ENCODE measurements at places on chromosomes 16 and 17.

DNA sequence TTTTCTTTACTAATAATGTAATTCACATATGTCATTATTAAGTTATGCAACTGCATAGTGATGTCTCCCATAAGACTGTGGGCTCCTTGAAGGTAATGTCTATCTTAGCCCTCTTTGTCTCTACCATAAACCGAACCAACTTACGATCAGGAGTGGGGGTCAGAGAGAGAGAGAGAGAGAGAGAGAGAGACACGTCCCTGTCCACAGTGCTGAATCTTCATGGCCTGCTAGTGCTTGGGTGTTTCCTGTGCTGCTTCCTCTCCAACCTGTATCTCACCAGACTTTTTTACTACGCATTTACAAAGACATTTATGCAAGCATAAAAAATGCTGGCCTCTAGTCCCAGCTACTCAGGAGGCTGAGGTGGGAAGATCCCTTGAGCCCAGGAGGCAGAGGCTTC is 52.2 kb upstream of the HAPSTR1 start:
- no peak for ATAC-seq

DNA sequence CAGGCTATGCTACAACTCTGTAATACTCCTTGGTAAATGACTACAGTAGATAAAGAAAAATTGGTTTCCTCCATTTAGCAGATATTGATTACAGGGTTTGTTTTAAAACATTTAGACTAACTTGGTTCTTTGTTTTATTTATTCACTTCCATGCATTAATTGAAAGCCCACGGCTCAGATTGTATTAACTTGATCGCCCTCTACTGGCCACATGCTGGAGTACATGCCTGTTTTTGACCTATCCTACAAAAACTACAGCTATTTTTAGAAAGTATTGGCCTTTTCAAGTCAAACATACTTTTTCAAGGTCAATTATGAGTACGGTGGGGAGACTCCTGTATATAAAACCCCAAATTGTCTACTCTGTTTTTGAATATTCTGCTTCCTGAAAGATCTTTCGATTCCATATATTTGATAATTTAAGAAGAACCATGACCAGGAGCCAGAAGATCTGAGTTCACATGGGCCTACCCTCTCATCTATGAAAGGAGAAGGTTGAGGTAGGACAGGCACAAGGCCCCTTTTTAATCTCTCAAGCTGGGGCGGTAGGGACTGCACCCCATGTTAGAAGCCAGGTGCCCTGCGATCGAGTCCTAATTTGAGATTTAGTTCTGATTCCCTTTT is 51.8 kb downstream of the CA10 start:
- no peak for ATAC-seq

- ATAC-seq: no peak
Observed at GRCh38 chr17:67931227-67931626, 65.0 kb downstream of the C17orf58 start.

GRCh38 chr17:57900991-57901743 is 51.3 kb upstream of the MRPS23 start:
- no peak for ATAC-seq

- ATAC-seq: no peak
Observed at GRCh38 chr16:49055824-49056545, 225.7 kb downstream of the CBLN1 start.

DNA sequence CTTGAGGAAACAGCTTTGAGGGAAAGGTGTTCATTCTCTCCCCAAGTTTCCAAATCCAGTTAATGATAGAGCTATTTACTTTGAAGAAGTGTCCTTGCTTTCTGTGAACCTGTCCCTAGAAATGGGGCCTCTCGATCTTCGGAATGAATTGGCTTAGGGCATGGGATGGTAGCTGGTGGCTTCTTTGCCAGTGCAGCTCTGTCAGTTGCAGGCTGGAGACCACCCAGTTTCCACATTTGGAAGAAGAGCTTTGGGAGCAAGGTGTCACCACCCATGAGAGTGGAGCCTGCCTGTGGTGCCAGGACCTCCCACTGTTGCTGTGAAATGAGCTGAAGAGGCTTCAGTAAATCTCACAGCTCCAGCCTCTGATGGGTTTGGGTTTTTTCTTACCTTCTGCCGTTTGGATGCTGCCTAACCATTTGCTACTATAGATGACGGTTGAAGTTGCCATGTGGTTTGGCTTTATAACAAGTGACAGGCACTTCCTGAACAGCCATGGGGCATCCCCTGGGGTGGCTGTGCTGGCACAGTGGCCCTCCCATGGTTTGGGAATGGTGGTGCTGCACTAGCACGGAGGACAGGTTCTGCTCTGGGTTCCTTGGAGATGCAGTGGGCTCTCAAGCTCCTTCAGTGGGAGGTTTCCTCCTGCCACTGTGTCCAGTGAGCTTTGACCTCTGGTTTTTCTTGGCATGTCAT is 19.5 kb upstream of the SLC5A10 start:
- no peak for ATAC-seq

DNA sequence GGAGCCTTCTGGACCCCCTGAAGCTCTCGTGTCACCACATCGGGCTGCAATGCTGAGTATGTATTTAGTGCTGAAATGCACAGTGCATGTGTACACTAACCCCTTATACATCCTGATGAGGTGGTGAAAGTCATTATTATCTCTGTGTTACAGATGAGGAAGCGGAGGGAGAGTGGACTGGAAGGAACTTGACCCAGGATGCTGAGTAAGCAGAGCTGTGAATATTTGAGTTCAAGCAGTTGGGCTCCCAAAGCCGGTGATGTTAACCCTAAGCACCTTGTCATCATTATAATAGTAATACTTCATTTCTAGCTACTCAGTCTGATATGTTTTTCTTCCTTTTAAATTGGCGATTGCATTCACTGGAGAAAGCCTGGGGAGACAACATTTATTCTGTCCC is 25.9 kb upstream of the NKD1 start:
- ATAC-seq: no peak

DNA sequence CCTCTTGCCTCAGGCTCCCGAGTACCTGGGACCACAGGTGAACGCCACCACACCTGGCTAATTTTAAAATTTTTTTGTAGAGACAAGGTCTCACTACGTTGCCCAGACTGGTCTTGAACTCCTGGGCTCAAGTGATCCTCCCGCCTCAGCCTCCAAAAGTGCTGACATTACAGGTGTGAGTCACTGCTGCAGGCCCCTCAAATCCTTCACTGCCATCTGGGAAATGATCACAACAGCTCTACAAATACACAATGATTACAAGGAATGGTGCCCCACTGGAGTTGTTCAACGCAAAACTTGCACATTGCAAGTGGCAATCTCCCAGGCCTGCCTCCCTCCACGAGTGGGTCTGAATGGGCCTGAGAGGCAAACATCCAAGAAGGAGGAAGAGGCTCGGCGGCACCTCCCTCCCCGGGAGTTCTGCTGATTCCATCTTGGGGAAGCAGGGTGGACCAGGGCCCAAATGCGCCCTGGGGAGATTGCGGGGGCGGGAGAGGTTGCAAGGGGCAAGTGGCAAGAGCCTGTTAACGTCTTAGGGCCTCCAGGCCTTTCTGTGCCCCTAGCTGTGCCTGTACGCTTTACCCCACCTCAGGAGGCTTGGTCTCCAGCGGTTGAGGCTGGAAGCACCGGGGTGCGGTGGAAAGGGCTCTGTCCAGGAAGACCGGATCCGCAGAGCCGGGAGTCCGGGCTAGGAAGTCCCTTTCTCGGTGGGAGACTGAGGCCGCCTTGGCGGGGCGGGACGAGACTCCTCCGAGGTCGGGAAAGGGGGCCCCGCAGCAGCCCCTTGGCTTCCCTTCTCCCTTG is 656 bp upstream of the IGFBP4 start:
- ATAC-seq: no peak

DNA sequence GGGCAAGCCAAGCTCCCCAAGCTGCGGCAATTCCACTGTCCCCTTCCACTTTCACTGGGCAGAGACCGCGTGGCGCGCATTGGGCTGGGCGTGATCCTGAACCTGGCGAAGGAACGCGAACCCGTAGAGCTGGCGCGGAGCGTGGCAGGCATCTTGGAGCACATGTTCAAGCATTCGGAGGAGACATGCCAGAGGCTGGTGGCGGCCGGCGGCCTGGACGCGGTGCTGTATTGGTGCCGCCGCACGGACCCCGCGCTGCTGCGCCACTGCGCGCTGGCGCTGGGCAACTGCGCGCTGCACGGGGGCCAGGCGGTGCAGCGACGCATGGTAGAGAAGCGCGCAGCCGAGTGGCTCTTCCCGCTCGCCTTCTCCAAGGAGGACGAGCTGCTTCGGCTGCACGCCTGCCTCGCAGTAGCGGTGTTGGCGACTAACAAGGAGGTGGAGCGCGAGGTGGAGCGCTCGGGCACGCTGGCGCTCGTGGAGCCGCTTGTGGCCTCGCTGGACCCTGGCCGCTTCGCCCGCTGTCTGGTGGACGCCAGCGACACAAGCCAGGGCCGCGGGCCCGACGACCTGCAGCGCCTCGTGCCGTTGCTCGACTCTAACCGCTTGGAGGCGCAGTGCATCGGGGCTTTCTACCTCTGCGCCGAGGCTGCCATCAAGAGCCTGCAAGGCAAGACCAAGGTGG is 9.8 kb downstream of the SARM1 start:
- ATAC-seq: no peak

DNA sequence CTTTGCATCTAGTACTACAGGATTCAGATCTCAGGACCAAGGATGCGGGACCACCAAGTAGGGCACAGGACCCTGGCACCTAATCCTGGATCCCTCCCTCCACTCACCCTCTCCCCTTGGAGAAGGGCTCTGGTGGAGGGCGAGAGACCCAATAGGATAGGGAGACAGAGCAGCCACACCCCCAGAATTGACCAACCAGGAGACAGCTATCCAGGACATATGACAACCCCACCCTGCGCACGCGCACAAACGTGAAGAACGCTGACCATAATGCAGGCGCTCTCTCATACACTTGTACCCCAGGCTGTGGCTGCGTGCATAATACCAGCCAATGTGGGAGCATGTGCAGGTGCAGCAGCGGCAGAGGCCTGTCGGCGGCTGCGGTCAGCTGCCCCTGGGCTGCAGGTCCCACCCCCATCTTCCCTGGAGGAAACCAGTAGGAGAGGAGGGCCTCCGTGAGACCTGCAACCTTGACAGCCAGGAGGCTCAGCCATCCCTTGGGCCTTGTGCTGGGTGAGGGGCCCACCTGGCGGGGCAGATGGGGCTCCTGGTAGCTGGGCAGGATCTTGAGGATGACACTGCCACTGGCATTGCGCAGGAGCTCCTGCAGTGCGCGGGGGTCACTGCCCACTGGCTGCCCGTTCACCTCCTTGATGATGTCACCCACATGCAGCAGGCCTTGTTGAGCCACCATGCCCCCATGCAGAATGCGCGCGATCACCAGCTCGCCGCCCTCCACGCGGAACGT is 25.4 kb downstream of the MPP2 start:
- ATAC-seq: no peak

GRCh38 chr16:31184888-31185287 is 4.9 kb downstream of the FUS start:
- ATAC-seq: no peak

- ATAC-seq: no peak
Observed at GRCh38 chr17:17508019-17508535, 11.9 kb upstream of the RASD1 start.

DNA sequence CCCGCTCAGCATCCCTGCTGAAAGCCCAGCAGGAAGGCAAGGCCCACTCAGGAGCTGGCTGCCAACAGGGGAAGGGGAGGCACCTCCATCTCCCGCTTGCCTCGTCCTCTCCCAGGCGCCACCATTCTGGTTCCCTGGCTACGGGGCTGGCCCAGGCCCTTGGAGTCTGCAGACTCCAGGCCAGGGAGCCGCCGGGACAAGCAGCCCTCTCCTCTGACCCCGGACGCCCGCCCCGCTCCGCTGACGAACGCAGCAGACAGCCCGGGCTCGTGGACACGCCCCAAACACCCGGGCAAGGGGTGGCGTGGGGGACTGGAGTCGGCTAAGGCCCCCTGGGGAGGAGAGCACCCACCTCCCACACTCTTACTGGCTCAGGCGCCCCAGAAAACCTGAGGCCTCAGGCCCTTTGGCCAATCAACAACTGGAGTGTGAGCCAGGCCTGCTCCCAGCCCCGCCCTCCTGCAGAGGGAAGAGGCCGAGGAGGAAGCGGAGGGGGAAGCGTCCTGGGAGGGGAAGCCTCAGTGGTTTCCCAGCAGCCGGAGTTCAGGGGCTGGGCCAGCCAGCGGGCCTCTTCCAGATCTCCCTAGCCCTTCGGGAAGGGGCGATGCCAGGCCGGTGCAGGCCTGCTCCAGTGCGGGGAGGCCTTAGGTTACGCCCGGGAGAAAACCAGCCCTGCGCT is 4.2 kb downstream of the MNT start:
- ATAC-seq: no peak

GRCh38 chr17:20066253-20066652 is 57.1 kb downstream of the SPECC1 start:
- no peak for ATAC-seq

GRCh38 chr17:2061441-2061958 is 6.6 kb downstream of the HIC1 start:
- no peak for ATAC-seq

- ATAC-seq: no peak
Observed at GRCh38 chr17:33868899-33869298, 386.2 kb upstream of the CCL2 start.

- ATAC-seq: no peak
Observed at GRCh38 chr16:50269769-50270509, 3.6 kb downstream of the ADCY7 start.

- no peak for ATAC-seq
Observed at GRCh38 chr16:1917665-1918350, 407 bp downstream of the HS3ST6 start.

- peak; percentile 96 for ATAC-seq
Observed at GRCh38 chr16:78742501-78743283, 643.2 kb downstream of the WWOX start.

DNA sequence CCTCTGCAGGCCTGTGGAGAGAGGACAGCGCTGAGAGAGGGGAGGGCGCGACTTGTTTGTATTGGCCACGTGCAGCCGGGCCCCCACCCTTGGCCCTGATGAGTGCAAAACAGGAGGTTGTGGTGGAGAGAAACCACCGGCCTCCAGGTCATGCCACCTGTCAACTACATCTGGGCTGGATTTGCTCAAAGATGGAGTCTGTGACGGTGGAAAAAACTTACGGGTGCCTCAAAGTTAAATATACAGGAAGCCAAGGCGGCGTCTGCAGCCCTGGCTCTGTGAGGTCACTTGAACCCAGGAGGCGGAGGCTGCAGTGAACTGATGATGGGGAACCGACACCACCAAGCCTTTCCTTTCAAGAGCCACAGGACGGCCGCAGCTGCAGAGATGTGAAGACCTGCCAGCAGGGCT is 15.7 kb downstream of the C16orf74 start:
- peak; percentile 72 for ATAC-seq

DNA sequence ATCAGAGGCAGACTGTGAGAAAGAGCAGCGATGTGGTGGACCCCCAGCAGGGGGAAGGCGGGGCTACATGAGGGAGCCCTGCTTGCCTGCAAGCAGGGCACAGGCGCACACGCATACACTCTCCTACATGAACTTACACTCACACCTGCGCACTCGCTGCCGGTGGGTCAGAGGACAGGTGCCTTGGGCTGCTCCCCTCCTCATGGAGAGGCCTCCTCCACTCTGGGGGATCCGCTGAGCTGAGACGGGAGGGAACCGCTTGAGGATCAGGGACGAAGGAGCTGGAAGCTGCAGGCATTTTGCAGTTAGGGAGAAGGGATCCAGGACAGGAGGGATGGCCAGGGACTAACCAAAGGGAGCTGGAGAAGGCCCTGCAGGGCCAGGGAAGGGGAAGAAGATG is 14.2 kb downstream of the OSBPL7 start:
- no peak for ATAC-seq

GRCh38 chr17:65857718-65858117 is 296.3 kb upstream of the AXIN2 start:
- ATAC-seq: no peak

- no peak for ATAC-seq
Observed at GRCh38 chr16:25210758-25211157, 6.0 kb upstream of the AQP8 start.

Measured in activated CD4-positive, CD25-positive, alpha-beta regulatory T cell treated with anti-CD3 and anti-CD28 coated beads, Interleukin-2, amount 50 U/mL, for 24 hours (primary cell).